ENCODE measurements at places on chromosomes 4 and X. TPM values are rescaled to one million over a fixed set of nuclear protein-coding genes. Genes with fewer than 3 reads are reported as not detected.

The F8A2 gene
- polyA plus RNA-seq, result not detected

The MRFAP1L1 gene
- polyA plus RNA-seq, result 70.6 TPM

The CD38 gene
- polyA plus RNA-seq, result 0.66 TPM

The TMSB15C gene
- polyA plus RNA-seq, result 4.5 TPM

The CENPVL2 gene
- not detected for polyA plus RNA-seq

The TTC29 gene
- polyA plus RNA-seq, result 0.19 TPM
